AML-193 (cell line): ENCODE measurements at places on chromosomes 2 and 18.

DNA sequence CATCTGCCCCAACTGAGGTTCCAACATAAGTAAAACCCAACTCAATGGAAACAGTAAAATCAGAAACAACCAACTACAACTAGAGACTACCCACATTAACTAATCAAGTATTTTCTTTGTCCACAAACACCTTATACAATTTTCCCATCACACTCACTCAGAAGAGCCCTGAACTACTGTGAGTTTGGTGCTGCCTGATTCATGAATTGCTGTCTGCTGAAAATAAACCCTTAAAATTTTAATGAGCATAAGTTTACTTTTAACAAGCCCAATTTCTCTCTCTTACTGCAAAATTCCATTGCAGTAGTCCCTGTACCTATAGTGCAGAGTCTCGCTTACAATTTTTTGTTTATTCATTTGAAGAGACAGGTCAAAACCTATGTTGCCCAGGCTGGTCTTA lies 203.9 kb downstream of the NBAS start:
- DNase-seq = no peak

- no peak for DNase-seq
Measured at GRCh38 chr2:63364866-63365265, 223.4 kb downstream of the WDPCP start.

- DNase-seq = no peak
Measured at GRCh38 chr18:74148543-74149070, 284 bp downstream of the TIMM21 start.

- DNase-seq = no peak
Measured at GRCh38 chr2:178848335-178848734, 41.1 kb upstream of the TTN start.

- DNase-seq = peak; percentile 85
Measured at GRCh38 chr18:2448565-2449151, 122.6 kb downstream of the METTL4 start.
